ENCODE measurements at places on chromosomes 7 and 10.

- no peak for DNase-seq
Measured at GRCh38 chr10:80196270-80196949, 8.9 kb downstream of the ANXA11 start.

GRCh38 chr7:105493923-105494315 lies 28.2 kb downstream of the PUS7 start:
- no peak for DNase-seq

- DNase-seq, result no peak
Measured at GRCh38 chr7:135980012-135980551, 2.9 kb upstream of the MTPN start.

GRCh38 chr10:93821051-93821772 lies 63.5 kb downstream of the LGI1 start:
- no peak for DNase-seq

- no peak for DNase-seq
Measured at GRCh38 chr7:98066934-98067507, 39.6 kb upstream of the LMTK2 start.

DNA sequence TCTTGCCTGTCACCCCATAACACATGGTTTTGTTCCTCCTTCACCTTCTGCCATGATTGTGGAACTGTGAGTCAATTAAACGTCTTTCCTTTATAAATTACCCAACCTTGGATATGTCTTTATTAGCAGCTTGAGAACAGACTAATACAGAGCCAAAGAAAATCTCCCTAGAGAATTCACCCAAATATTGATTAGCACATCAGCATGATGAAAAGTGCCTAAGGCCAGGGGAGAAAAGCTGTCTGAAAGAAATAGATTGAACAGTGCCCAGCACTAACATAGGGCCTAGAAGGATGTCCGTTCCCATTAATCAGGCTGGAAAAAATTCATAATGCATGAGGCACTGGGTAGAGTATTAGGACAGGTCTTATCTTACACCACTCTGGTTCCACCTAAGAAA lies 111.9 kb upstream of the CALN1 start:
- no peak for DNase-seq

GRCh38 chr7:118080947-118081346 lies 103.0 kb upstream of the LSM8 start:
- no peak for DNase-seq

DNA sequence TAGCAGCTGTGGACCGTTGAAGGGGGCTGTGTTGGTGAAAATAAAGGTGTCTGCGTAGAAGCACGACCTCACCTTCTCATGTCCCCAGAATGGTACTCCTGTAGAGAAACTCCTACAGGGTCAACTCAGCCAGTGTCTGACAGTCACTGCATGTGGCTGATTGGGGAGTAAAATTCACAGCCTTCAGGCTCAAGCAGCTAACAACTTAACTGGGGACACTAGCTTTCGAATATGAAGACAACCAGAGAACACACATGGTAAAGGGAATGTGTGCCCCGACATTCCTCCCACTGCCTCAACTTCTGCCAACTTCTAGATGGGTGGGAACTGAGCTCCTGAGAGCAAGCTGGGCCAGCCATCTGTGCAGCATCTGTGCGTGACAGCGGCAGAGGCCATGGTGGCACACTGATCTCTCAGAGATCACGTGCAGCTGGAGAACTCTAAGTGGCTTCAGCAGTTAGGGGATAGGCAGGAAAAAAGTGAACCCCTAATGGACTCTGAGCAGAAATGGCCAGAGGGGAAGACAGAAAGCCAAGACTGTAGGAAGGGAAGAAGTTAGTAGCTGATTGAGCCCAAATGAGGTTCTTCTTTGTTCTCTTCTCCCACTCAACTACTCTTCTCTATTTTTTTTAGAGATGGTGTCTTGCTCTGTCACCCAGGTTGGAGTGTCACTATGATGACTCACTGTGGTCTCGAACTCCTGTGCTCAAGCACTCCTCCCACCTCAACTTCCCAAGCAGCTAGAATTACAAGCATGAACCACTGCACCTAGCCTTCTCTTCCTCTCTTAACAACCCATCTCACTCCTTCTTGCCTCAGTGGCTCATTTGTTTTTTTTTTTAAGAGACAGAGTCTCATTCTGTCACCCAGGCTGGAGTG lies 280.8 kb downstream of the ZEB1 start:
- no peak for DNase-seq

DNA sequence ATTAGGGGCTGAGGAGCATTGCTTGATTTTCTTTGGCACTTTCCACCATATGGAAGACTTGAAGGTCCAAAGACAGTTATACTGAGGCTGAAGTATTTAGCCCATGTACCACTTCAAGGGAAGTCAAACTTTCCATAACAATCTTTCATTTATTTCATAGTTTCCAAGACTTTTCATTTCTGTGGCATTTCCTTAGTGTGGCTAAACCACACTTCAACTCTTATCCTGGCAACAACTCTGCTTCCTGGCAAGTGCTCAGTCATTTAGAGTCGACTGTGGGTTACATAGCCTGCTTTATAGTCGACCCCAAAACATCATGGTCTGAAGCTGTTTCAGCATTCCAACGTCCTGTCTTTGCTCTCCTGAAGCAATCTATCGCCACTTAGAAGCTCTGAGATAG lies 343.0 kb upstream of the SEMA3D start:
- no peak for DNase-seq

DNA sequence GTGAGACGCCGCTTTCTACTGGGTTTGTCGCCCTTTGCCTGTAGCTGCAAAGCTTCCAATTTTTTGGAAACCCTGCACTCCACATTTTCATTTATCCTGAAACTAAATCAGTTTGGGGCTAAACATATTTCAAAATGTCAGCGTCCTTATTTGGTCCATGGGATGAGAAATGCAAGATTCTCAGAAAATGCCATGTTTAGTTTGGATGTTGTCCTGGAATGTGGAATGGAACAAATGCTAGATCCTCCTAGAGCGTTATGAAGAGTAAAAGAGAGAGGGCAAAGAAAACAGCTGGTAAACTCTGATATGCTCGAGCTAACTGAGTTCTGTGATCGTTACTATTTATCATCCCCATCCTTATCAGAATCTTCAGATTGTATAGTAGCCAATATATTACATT lies 236.9 kb downstream of the KLF6 start:
- DNase-seq, result no peak

- DNase-seq, result no peak
Measured at GRCh38 chr10:69344591-69345252, 66.4 kb downstream of the HK1 start.

DNA sequence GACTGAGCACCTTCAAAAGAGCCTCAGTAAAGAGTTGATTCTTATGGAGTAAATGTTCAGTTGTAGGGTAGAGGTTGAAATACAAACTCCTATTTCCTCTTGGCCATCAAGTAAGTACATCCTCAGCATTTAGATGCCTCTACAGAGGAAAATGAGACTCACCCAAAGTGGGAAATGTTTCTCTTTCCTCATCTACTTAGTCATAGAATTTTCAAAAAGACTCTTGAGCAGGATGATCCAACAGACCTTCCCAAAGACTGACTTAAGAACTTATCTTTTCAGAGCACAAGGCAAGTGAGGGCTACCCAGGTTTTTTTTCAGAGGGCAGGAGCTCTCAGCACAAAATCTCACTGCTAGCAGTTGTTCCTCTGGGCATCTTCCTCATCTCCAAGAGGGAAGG lies 449.1 kb downstream of the KCNMA1 start:
- DNase-seq, result no peak

DNA sequence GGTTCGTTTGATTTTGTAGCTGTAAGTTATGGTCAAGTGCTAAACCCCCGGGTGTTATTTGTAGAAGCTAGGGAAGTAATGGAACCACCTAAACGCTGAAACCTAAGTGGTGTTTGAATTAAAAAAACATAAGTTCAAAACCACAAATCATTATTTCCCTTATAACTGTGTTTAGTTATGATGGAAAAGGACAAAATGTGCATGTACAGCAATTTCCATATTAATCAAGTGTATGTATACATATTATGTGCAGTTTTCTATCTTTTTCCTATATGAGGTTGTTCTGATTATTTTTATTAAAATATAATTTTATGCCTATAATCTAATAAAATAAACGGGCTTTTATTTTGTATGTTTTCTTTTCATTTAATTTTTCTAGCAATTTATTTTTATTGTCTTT lies 45.9 kb downstream of the IL6 start:
- DNase-seq, result no peak

DNA sequence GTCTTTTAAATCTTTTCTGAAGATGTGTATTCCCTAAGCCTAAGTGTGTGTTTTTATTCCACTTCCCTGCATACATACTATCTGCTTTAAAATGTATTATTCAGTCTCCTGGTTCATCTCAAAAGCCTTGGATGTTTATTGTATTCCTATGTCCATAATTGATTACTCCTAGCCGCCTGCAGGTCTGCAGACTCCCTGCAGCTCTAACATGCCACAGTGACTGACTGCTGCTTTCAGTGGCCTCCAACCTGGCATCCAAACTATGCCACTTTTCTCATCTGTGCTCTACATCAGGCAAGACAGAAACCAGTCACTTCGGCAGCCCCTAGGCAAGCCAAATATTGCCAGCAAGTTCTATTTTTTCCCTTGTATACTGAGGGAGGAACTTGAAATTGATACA lies 81.7 kb downstream of the ABCA13 start:
- DNase-seq, result no peak

- no peak for DNase-seq
Measured at GRCh38 chr7:91759205-91759863, 121.2 kb downstream of the MTERF1 start.

GRCh38 chr10:1151076-1152033 lies 95.2 kb downstream of the WDR37 start:
- no peak for DNase-seq

GRCh38 chr7:111919631-111920179 lies 286.5 kb downstream of the DOCK4 start:
- no peak for DNase-seq

DNA sequence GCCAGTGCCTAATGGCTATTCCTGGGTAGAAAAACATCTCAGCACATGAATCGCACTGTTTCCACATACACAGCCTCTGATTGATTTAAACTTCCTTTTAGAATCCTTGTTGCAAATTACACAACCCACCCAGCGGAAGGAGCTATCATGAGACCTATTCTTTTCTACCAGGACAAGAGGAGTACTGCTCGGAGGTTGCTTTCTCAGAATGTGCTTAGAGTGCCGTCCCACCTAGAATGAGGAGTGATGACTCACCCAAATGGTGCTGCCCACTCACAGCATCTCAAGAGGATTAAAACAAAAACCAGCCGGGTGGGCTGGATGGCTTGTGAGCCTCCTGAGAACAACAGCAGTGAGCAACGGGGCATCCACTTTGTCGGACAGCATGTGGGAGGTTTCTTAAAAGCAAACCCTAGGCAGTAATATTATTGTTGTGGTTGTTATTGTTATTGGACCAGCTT lies 128.9 kb downstream of the DGKI start:
- DNase-seq, result no peak

DNA sequence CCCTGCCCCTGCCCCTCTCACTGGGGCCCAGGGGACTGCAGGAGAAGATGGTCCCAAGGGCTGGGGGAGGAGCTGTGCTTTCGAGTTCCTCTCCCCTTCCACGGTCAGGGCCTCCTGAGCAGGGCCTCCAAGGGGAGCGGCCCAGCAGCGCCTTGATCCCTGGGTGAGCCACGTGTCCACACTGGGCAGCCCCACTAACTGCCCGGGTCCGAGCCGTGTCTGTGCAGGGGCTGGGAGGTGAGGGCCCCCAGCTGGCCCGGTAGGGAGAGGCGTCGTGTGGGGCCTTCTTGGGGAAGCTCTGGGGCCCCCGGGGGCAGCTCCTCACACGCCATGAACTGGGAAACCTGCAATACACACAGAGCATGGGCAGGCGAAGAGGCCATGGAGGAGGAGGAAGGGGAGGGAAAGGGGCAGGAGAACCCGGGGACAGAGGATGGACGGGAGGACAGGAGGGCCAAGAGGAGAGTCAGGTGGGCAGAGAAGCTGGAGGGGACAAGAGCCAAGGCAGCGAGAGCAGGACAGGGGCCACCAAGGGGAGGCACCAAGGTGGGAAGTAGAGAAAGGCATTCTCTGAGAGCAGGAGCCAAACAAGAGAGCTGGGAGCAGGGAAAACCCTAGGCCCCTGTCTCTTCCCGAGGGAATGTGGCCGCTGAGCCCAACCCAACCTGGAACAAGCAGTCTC lies 32.8 kb downstream of the KCNH2 start:
- no peak for DNase-seq

GRCh38 chr10:13803566-13804554 lies 217.1 kb downstream of the PRPF18 start:
- no peak for DNase-seq

DNA sequence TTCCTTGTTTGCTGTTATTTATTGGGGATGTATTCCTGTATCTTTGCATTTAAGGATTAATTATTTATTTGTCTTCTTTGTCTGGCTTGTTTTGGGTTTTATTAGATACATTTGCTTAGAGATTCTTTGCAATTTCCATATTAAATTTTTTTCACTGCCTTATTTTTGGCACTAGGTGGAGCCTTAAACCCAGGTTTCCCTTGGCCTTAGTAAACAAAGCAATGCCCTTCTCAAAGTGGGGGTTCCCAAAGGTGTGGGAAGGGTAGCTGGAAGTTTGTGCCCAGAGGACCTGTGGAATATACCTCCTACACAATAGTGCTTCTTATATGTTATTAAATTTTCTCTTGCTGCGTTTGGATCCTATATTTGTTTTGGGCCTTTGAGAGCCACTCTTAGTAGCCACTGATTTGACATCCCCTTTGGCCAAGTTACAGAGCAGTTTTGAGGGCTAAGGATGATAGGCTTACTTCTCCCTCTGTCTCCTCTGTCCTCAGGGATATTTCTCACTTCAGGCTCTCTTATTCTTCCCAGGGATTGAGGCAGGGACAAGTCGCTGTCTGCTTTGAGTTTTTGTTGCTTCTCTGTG lies 162.3 kb downstream of the ITGB1 start:
- DNase-seq, result no peak

- DNase-seq, result no peak
Measured at GRCh38 chr10:11813177-11813576, 10.0 kb upstream of the PROSER2 start.

DNA sequence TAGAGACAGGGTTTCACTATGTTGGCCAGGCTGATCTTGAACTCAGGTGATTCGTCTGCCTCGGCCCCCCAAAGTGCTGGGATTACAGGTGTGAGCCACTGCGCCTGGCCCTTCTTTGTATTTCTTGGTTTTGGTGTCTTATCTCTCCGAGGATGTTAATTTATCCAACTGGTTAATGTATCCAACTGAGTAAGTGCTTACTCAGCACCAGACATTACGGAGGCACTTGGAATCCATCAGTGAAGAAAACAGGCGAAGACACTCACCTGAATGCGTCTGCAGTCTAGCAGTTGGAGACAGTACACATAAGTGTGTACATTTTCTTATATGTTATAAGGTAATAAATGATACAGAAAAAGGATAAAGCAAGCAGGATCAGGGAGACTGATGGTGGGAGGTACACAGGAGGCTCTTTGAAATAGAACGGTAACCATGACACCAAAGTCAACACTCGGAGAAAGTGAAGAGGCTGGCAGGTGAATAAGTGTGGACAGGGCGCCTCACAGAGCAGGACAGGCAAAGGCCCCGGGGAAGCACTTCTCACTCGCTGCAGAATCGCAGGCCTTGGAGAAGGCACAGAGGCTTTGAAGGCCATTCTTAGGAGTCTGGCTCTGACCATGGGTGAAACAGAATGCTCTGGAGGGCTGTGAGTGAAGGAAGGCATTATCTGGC lies 73.1 kb downstream of the LANCL2 start:
- no peak for DNase-seq
